ENCODE measurements at places on chromosomes 12 and 14.

GRCh38 chr14:95519699-95520098 lies 3.2 kb upstream of the SYNE3 start:
- DNase-seq, result no peak

GRCh38 chr12:42130672-42131402 lies 13.8 kb downstream of the GXYLT1 start:
- DNase-seq, result no peak

- no peak for DNase-seq
Observed at GRCh38 chr14:99602788-99603415, 1.1 kb downstream of the CCDC85C start.

GRCh38 chr12:19757317-19757877 lies 318.1 kb downstream of the AEBP2 start:
- DNase-seq, result no peak

- DNase-seq, result no peak
Observed at GRCh38 chr14:95138876-95139275, 18.5 kb downstream of the DICER1 start.

DNA sequence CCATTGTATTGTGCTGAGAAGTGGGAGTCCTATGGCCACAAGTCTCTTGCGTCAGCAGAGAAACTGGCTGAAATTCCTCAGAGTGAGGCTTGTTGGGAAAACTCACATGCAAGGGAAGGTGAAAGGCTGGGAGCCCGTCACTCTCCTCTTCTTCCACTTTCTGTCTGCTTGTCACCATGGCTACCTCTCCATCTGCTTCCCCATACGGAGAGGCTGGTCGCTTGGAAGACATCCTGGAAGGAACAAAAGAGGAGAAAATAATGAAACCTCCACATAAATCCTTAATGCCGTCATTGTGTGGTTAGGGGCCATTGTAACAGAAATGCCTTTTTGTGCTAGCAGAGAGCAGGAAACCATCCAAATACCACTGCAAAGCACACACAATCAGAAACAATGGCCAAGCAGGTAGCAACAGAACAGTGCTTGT lies 53.7 kb downstream of the SOX5 start:
- no peak for DNase-seq

DNA sequence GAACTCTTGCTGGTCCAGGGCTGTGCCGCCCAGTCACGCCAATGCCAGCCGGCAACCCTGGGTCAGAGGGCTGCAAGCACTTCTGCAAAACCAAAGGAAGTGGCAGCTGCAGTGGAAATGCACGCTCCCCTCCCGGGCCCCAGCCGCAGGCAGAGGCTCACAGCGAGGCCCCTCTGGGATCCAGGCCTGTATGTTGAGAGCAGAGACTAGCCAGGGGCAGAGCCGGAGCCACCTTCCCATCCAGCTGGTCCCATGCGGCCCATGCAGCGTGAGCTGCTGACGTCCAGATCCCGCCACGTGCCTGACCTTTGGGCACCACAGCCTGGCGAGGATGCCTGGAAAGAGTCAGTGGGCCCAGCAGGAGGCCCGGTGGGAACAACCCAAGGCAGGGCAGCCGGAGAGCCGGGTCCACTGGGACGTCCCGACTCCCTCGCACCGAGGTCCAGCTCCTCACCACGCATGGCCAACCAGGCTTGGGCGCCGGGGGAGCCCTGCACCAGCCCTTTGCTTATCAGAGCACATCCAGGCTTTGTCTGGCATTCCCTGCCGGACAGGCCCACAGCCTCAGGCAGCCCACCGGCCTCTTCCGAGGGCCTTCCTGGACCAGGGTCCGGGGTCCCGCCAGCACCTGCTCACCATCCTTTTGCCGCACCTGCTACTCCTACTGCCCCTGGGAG lies 4.3 kb downstream of the GPR132 start:
- DNase-seq, result no peak

DNA sequence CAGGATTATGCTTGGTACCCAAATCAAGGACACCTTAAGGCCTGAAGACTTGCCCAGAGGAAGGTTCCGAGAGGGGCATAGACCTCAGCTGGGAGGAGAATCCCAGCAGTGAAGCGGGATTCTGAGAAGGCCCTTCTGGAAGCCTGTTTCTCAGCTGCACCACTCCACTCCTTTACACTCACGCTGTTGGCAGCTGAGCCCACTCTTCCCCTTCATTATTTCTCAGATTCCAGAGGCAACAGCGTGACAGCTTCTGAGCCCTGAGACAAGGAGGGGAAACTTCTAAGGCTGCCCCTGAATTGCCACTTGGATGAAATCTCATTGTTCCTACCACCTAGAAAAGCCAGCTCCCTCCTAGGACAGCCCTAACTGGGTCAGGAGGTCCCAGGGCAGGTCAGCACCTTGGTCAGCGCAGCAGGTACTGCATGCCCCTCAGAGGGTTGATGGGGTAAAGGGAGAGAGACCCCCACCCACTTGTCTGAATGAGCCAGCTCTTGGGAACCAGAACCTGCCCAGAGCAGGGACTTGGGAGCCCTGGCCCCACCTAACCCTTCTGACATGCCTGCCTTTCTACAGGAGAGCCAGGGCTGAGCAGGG lies 53.9 kb downstream of the ISCA2 start:
- no peak for DNase-seq

- DNase-seq, result no peak
Observed at GRCh38 chr12:130013771-130014484, 110.1 kb upstream of the TMEM132D start.

DNA sequence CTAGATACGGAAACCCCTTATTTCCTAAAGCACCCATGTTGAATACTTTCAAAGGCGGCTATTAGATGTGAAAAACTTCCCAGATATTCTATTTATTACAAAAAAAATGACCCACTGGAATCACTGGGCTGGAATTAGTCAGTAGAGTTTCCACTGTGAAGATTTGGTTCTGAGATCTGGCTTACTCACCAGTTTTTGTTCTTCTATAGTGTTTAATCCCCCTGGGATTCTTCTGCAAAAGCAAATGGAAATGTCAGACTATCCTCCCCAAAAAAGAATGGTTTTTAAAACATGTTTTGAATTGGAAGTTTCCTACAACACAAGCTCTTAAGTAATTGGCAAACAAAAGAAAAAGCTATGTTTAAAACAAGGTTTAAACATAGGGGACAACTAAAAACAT lies 166.4 kb downstream of the STXBP6 start:
- DNase-seq, result no peak

DNA sequence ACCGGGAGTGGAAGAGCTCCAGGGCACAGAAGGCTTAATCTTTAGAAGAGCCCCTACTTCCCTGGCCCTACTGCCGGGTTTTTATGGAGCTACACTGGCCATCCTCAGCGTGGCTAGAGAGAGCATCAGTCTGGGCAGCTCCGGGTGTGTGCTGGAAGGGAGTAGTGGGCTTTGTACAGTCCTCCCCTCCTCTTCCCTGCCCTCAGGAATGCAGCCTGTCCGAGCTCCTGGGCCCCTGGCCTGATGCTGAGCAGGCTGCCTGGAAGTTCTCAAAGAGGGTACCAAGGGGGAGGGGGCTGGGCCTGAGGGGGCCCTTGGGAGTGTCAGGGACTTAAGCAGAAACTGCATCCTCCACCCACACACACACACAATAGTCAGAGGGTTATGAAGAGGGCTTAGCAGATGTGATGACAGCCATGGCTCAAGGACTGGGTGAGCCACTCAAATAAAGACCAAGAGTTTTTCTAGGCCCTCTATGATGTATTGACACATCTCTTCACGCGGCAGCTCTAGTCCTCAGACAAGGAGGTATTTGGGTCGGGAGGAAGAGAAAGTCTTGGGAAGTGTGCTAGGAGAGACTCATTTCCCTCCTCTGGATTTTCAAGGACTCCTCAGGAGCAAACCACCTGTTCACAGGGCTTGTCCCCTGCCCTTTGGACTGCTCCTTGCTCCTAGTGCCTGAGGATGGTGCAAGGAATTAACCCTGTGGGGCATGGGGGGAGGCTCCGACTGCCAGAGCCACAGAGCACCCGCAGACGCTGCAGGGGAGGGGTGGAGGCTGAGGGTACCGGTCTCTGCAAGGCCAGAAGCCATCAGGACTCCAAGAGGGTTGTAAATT lies 16.5 kb upstream of the FIGNL2 start:
- no peak for DNase-seq

GRCh38 chr12:123057513-123058265 lies 77.2 kb downstream of the ARL6IP4 start:
- no peak for DNase-seq

- no peak for DNase-seq
Observed at GRCh38 chr14:99318091-99318958, 46.3 kb upstream of the BCL11B start.

DNA sequence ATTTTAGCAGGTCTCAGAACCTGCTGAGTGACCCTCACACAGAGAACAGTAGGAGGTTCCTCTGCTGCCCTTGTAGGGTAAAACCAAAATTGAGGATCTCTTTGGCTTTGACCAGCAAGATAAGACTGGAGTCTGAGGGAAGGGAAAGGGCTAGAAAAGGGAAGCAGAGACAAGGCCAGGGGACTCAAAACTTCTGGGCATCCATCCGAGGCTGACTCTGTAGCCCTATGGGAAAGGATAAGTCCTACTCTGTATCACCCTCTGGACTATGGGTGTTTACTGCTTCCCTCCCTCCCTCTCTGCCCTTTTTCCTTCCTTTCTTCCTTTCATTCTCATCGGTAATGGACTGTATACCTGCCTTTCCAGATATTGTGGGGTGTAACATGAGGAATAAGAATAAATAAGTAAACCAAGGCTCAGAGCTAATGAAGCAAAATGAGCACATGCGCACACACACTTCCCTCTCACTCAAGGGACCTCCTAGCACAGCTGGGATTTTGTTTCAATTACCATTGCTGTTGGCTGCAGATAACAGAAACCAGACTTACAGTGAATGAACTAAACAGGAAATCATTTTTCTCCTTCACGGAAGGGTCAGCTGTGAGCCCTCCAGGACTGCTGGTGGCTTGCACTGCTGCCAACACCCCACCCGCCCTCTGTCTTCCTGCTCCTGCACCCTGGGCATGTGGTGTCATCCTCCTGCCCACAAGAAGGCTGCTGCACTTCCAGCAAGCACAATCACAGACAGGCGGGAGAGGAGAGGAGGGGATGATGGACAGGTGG lies 404.4 kb upstream of the CCDC196 start:
- no peak for DNase-seq

GRCh38 chr12:76766161-76766560 lies 2.2 kb downstream of the ZDHHC17 start:
- no peak for DNase-seq

GRCh38 chr14:75147423-75148071 lies 20.7 kb upstream of the NEK9 start:
- peak; percentile 62 for DNase-seq

GRCh38 chr14:93706360-93706955 lies 81.8 kb downstream of the PRIMA1 start:
- no peak for DNase-seq

DNA sequence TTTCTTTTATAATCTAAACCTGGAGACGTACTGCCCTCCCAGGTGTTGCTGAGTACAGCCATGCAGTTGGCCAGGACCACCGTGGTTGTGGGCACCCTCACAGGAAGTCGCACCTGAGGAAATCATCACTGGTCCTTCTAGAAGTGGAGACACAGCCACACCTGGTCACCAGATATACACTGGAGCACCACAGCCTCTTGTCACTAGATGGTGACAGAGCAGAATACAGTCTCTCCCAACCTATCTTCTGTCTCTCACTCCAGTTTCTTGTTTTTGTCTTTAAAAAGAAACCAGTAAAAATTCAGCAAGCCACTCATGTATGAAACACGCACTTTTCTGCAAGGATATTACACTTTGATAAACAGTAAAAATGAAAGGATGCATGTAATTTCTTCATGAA lies 43.1 kb upstream of the GPHB5 start:
- no peak for DNase-seq

- DNase-seq, result no peak
Observed at GRCh38 chr12:68956466-68956865, 23.5 kb upstream of the CPM start.

DNA sequence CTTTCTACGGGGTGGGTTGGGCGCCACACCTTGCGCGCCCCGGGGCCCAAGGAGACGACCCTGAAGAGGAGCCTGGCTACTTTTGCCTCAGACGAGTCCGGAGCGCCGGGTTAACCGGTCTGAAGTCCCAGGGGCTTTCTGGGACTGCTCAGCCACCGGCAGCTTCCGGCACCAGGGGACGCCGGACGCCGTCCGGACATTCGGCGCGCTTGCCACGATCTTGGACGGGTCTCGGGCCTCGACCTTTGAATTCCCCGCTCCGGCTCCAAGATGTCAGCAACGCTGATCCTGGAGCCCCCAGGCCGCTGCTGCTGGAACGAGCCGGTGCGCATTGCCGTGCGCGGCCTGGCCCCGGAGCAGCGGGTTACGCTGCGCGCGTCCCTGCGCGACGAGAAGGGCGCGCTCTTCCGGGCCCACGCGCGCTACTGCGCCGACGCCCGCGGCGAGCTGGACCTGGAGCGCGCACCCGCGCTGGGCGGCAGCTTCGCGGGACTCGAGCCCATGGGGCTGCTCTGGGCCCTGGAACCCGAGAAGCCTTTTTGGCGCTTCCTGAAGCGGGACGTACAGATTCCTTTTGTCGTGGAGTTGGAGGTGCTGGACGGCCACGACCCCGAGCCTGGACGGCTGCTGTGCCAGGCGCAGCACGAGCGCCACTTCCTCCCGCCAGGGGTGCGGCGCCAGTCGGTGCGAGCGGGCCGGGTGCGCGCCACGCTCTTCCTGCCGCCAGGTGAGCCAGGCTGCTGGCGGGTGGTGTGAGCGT lies at the start of gene ACOT4:
TSS of gene ACOT4 (plus strand) at position 184 of the 760 bp plus-strand sequence. CDS start at position 271, 87 bp downstream.
- no peak for DNase-seq

DNA sequence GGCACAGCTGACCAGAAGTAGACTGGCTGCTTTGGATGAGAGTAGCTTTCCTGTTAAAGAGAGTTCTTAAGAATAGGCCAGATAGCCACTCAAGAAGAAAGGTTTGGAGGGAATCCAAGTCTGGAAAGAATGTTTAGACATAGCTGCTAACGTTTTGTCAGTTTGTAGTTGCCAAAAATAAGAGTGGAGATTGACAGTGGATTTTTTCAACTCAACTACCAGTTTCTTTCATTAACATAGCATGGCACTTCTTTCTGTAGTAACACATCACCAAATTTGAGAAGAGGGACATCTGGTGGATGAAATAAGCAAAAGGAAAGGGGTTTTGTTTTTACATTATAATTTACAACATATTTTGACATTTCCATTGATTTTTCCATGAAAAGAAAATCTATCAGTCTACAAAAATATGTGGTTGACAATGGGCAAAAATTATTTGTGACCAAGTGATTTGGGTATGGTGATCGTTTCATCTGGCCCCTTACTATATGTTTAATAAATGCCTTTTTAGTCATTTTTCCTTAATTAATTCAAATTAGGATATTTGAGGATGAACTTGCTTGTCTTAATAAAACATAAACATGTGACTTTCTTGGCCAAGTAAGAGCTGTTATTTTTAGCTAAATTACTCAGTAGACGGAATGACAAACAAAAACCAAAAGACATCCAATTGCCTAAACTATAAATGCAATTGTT lies 71.1 kb downstream of the PTPRR start:
- DNase-seq, result no peak

- peak; percentile 48 for DNase-seq
Observed at GRCh38 chr12:13038491-13039161, 5.6 kb upstream of the FAM234B start.

DNA sequence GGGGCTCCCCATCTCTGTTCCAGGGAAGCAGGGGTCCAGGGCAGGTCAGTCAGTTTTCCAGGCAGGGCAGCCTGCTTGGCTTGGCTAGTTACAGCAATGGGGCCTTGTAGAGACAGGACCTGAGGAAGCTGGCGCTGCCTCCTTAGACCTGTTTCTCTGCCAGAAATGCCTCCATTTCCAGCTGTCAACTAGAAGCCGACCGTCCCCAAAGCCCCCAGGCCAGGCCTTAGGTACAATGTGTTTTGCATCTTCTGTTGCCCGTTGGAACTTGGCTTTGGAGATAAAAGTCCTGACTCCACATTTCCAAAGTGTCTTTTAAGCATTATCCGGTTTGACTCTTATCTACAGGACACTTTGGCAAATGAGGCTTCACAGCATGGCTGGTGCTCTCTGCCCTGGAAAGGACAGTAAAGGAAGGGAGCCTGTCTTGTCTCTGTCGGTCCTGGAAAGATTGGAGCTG lies 42.6 kb downstream of the KRT80 start:
- no peak for DNase-seq

Data from non-pigmented ciliary epithelial cell (primary cell).